ENCODE measurements at places on chromosomes 5 and 9.

DNA sequence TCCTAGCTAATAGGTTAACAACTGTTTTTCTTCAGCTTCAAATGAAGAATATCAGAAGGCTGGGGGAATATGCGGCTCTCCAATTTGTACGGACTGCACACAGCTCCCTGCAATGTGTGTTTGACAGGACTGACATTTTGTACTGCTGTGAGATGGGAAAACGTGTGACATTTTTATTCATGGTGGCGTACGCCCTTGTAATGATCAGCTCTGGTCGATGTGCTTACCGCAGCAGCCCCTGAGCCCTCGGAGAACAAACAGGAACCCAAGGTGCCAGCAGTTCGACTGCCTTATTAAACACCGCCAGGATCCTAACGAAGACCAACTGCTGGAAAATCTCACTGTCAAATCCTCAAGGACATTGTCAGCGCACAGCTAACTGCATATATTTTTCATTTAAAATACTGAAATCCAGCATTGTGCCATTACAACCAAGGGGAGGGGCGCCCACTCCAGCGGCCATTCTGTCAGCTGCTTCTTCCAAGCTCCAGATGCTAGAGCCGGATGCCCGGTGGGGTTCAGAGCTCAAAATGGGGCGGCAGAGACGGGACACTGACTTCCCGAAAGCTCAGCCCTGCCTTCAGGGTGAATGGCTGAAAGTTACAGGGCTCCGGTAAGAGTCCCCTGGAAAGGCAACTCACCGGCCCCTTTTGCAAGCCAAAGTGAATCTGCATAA lies 66.8 kb downstream of the CRB2 start:
- DNase-seq, result no peak

- no peak for DNase-seq
Measured at GRCh38 chr9:101513351-101513750, 20.3 kb upstream of the RNF20 start.

DNA sequence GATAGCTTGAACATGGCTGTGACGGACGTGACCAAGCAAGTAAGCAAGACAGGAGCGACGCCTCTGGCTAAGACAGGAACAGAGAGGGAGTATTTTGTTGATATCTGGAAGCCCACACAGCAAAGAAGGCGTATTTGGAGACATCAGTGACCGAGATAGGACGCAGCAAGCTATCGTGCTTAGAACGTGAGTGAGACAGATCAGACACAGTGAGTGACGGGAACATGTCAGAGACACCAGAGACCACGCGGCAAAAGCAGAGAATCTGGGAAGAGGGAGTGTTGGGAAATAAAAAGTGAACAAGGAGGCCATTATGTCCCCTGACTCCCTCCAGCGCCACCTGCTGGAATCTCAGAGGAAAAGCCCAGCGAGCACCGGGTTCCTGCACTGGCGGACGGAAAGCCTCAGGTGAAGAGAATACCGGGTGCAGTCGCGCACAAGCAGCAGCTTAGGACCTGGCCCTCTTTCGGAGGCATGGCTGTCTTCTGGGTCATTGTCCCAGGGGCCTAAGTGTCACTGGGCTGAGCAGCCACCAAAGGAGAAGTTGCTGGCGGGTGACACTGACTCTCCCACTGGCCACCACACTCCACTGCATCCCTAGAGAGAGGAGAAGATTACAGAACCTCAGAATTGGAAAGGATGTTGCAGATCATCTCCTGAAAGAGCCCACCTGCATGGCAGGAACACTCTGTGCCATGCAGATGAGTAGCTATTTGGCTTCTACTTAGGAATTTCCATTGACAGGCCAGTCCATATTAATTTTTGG lies 99.1 kb downstream of the FBXO38 start:
- DNase-seq, result no peak

GRCh38 chr5:13632676-13633075 lies 311.8 kb downstream of the DNAH5 start:
- DNase-seq, result no peak

GRCh38 chr9:18437315-18438201 lies 36.4 kb upstream of the ADAMTSL1 start:
- peak; percentile 36 for DNase-seq

GRCh38 chr9:113153599-113153998 lies 2.8 kb downstream of the SLC31A2 start:
- no peak for DNase-seq

GRCh38 chr9:98809311-98810101 lies 2.0 kb downstream of the GALNT12 start:
- DNase-seq, result no peak

DNA sequence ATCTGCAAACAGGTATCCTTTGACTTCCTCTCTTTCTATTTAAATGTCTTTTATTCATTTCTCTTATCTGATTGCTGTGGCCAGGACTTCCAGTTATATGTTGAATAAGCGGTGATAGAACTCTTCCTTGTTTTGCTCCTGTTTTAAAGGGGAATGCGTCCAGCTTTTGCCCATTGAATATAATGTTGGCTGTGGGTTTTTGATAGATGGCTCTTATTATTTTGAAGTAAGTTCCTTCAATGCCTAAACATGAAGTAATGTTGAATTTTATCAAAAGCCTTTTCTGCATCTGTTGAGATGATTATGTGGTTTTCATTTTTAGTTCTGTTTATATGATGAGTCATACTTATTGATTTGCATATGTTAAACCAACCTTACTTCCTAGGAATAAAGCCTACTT lies 300.5 kb upstream of the CTNND2 start:
- no peak for DNase-seq

DNA sequence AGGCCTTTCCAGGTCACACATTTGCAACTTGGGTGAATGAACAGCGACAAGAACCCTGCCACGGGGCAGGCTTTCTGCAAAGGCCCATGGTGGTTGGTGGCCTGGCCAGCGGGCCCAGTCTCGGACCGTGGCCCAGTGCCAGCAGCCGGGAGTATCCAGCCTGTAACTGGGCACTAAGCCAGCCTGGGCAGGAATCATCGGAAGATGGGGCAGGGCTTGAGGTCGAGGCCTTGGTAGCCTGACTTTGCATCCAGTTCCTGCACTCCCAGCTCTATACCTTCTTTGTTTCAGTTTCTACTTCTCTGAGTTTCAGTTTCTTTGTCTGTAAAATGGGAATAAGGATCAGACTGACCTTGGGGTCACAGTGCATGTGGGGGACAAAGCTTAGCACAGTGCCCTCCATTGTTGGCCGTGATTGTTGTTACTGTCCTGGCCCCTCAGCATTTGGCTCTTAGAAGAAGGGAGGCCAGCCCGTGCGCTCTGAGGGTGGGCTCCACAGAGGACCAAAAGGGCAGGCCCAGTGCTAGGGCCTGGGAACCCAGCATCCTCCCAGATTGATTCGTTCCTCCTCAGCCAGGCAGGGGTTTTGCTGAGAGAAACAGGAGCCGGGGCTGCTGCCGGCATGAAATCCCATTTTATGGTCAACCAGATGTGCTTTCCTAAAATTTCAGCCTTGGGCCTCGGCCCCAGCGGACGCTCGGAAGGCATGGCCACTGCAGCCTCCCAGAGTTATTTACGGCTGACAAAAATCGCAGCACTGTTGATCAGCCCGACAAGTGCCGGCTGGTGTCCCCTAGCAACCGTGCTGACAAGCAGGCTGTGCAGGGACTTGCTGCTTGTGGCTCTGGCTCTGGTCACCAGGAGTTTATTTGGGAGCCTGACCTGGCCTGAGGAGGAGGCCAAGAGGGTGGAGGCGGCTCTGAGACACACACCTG lies 43.6 kb downstream of the JADE2 start:
- no peak for DNase-seq

GRCh38 chr5:56072863-56073766 lies 78.4 kb upstream of the IL6ST start:
- DNase-seq, result no peak

- DNase-seq, result no peak
Measured at GRCh38 chr5:168341178-168341577, 49.7 kb downstream of the WWC1 start.

DNA sequence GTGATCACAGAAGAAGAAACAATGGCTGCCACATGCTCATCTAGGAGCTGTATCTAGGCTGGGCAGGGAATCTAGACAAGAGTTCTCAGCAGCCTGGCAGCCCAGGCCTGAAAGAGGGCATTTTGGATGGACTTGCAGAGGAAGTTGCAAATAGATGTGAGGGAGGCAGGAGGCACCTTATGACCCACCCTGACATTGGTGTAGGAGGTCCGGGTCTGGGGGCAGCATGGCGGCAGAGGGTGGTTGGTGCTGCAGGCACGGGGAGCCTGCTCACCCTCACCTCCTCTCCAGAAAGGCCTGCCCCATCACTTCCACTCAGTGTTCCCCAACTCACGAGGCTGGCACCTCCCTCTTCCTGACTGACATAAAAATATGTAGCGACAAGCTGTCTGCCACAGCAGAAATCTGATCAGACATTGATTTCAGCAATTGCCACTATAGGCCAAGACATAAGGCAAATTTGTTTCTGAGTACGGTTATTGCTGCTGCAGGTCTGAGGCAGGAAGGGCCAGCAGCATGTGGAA lies 217.6 kb downstream of the PBX3 start:
- DNase-seq, result no peak

DNA sequence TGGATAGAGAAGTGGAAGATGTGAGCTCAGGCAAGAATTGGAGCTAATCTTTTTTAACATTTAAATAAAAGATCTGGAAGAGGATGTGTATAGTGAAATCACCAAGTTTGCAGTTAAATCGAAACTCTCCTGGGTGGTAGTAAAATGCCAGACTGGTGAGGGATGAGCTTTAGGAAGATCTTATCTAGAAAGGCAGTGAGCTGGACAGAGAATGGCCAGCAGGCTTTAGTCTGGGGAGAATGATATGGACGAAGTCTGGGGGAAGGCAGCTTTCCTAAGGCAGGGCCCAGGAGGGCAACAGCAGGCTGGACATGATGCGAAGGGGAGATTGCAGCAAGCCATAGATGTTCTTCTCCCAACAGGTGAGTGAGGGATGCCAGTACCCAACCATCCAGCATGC lies 25.6 kb downstream of the UNC5A start:
- DNase-seq, result no peak

GRCh38 chr5:40904205-40904993 lies 4.9 kb upstream of the C7 start:
- DNase-seq, result peak; percentile 22

DNA sequence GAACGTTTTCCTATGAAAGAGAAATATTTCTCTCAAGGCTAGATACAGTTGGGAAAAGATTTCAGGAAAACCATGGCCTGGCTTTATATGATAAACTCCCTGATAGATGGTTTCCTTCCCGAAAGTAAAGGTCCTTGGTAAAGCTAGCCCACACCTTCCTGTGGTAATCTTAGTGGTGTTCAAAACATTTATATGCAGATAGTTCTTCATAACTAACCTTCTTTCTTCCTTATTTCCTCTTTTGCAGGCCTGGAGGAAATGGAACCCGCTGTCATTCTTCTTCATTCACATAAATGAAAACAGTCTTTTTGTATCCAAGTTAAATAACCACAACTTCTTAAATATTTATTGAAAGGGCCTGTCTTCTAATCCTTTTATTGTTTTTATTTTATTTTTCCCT lies 474.0 kb upstream of the ACTBL2 start:
- no peak for DNase-seq

GRCh38 chr5:179916523-179916922 lies 8.8 kb upstream of the TBC1D9B start:
- no peak for DNase-seq

DNA sequence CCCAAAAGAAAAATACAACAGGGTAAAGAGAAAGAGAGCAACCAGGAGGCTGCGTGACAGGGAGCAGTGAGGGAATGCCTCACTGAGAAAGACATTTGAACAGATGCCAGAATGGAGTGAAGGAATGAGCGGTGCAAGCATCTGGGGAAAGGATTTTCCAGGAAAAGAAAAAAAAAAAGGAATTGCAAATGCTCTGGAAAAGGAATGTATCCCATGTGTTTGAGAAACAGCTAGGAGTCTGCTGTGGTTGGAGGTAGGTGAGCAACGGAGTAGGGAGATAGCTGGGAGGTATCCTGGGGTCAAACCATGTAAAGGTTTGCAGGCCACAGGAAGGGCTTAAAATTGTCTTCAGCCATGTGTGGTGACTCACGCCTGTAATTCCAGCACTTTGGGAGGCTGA lies 23.6 kb upstream of the CEMIP2 start:
- DNase-seq, result no peak

DNA sequence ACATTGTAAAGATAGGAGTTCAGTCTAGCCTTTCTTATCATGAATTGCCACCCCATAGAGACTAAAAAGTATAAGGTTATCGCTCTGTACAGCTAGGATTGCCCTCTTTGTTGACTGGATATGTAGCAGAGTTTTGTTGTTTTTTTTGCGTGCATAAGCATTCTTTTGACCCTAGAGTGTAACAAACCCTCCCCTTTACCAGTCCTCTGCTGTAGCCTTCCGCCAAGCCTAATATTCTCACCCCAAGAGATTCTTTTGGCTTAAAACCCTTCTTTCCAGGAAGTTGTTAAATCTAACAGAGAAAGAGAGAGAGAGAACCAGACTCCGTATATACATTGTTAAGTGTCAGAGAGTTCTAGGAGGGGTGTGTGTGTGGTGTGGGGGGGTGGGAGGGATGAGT lies 113.9 kb downstream of the FGF1 start:
- DNase-seq, result no peak

- no peak for DNase-seq
Measured at GRCh38 chr9:9004810-9005209, 1205.2 kb upstream of the DMAC1 start.

GRCh38 chr5:9712506-9712905 lies 82.4 kb upstream of the TAS2R1 start:
- DNase-seq, result no peak

DNA sequence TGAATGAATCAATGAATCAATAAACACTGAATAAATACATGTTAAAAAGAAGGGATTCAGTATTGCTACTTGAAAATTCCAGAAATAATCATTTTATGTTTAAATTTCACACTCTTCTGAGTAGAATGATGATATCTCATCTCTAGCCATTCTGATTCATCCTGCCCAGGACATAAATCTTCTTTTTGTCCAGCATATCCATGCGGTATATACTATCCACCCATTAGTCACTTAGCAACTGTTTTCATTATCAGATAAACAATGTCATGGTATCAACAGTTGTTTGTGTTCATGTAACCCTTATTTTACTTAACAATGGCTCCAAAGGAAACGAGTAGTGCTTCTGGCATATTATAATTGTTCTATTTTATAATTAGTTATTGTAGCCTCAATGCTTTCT lies 432.4 kb upstream of the SMC2 start:
- DNase-seq, result no peak
